HL-60 (cell line): ENCODE measurements at places on chromosomes 7 and 10.
A peak's percentile ranks its signal among the peaks of the same experiment; 100 is the strongest.

DNA sequence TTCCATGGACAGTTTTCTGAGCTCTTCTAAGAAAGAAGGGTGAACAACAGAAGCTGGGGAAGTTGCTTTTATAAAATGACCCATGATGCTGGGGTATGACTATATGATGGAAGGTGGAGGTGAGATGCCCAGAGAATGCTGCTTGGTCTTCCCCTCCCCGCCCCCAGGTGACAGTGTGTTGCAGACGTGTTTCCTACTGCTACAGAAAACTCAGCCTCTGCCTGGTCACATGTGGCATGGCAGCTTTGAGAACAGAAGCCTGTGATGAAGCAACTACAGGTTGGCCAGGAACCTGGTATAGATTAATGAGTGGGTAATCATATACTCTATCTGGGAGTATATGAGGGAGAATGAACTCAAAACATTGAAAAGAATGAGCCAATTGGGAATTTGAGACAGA lies 67.1 kb downstream of the MTURN start:
- DNase-seq, result no peak

- no peak for DNase-seq
Observed at GRCh38 chr10:102299873-102300272, 54.5 kb downstream of the GBF1 start.

DNA sequence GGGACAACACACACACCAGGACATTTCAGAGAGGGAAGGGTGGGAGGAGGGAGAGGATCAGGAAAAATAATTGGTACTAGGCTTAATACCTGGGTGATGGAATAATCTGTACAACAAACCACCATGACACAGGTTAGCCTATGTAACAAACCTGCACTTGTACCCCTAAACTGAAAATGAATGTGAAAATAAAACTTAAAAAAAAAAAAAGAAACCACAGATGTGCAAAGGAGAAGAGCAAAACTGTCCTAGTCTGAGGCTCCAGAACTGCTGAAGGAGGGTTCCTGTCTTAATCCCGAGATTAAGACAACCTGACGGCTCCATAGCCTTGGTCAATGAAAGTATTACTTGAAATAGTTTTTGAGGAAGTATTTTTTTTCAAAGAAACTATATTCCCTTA lies 423.0 kb downstream of the NEBL start:
- DNase-seq, result no peak

DNA sequence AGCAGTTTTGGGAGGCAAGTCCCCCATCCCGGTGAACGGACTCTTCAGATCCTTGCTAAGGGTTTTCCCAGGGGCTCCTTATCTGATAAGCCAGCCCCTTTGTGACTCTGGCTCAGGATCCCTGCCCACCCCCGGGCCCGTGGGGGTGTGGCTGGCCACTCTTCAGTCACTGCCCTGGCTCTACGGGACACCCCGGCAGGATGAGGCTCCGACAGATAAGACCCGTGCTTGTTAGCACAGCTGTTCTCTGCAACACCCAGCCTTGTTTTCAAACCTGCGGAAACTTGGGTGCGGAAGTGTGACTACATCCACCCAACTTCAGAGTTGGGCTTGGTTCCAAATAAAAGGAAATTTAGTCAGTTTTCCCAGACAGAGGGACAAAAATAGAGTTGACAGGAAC lies 66.7 kb upstream of the PODXL start:
- no peak for DNase-seq

GRCh38 chr10:124870854-124871425 lies 69.3 kb downstream of the ABRAXAS2 start:
- DNase-seq, result no peak

DNA sequence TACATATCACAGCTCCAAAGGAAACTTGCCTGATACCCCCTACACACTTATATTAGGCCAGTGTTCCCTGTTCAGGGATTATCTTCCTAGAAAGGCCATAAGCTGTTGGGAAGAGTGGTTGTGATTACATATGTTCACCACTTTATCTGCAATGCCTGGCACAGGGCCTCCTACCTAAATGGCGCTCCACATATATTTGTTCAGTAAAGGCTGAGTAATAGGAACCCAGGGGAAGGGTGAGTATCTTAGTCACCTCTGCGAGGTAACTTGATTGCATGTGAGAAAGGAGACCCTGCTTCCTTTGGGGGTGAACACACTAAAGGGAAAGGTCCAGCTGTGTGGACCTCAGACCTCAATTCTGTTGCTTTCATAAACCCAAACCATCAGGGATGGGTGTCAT lies 896.0 kb downstream of the LRMDA start:
- no peak for DNase-seq

GRCh38 chr10:97740613-97741012 lies 3.7 kb downstream of the ZFYVE27 start:
- DNase-seq, result no peak

DNA sequence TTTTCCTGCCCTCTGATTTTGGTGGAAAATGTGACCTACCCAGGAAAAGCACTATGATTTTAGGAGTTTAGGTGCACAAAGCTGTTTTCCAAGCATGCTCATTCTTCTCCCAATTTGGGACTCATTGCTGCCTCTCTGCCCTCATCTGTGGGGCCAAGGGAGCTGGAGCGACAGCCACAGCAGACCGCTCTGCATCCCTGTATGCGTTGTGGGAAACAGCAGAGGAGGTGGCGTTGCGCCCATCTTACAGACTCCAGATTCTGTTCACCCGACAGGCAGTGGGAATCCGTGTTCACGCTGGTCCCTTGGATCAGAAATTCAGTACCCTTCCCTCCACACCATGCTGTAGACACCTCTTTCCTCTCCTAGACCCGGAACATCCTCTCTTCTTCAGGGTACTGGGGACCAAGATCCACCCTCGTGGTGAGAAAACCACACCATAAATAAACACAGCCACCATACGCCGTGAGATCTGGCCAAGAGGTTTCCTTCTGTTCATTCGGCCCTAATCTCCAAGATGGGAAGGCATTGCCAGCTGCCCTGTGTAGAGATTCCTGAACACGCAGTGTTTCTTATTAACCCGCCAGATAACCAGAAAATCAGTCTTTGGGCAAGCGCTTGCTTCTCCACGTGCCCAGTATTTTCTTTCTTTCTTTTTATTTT lies 87.9 kb downstream of the CUX1 start:
- DNase-seq, result no peak

DNA sequence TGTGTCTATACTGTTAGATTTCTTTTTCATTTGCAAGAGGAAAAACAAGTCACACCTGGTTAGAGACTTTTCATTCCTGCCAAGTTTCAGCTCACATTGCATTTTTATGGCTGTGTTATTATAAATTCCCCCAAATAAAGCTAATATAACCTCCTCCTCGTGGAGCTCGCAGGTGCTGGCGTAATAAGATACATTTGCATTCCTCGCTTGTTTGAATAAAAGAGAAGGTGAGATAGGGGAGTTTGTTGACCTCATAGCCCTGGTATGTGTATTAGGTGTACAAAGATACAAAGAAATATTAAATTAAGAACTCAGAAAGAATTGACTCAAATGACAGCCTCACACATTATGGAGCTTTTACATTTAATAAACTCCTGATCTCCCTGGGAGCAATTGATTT lies 257.7 kb upstream of the SP8 start:
- no peak for DNase-seq

DNA sequence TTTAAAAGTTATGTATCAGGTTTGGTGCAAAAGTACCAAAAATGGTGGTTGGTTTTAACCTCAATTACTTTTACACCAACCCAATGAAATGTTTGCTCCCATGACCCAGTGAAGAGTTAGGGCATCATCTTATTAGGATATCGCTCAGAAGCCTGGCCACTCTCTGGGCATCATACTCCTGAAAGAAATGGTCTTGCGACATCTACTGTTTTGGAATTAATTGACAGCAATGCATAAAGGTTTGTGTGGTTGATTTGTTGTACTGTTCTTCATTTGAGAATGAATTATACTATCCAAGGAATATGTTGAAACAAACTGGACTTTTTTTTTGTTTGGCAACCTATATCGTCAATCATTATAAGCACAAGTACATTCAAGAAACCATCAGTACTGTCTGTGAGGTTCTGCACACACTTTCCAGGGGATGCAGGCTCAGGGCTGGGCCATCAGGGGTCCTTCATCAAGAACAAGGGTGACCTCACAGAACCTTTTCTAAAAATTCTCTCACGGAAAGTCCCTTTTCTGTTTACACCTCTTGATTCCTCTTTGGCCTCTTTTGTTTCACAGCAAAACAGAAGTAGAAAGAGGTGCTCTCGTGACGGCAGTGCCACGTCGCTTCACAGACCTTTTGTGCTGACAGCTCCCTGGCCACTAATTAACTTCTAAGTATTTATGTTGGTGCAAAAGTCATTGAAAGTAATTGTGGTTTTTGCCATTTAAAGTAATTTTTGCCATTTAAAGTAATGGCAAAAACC lies 117.2 kb upstream of the KLF6 start:
- no peak for DNase-seq

GRCh38 chr10:132048294-132048667 lies 17.5 kb upstream of the JAKMIP3 start:
- no peak for DNase-seq

GRCh38 chr10:93977442-93977841 lies 16.3 kb upstream of the PLCE1 start:
- no peak for DNase-seq

GRCh38 chr7:16404636-16405035 lies 16.7 kb downstream of the CRPPA start:
- no peak for DNase-seq

- DNase-seq, result no peak
Observed at GRCh38 chr10:71796749-71797405, 23.6 kb upstream of the VSIR start.

DNA sequence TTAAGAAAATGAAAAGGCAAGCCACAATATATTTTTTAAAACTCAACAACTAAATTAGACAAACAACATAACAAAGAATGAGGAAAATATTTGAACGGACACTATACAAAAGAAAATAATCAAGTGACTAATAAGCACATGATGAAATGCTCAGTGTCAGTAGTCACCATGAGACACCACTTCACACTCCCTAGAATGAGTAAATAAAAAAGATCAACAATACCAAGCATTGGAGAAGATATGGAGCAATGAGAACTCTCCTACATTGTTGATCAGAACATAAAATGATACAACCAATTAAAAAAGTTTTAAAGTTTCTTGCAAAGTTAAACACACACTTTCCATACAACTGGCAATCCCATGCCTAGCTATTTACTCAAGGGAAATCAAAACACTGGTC lies 222.2 kb downstream of the C7orf25 start:
- no peak for DNase-seq

GRCh38 chr10:110784198-110784597 lies 87.5 kb upstream of the PDCD4 start:
- DNase-seq, result no peak

- no peak for DNase-seq
Observed at GRCh38 chr7:68438016-68438415, 1160.3 kb upstream of the AUTS2 start.

DNA sequence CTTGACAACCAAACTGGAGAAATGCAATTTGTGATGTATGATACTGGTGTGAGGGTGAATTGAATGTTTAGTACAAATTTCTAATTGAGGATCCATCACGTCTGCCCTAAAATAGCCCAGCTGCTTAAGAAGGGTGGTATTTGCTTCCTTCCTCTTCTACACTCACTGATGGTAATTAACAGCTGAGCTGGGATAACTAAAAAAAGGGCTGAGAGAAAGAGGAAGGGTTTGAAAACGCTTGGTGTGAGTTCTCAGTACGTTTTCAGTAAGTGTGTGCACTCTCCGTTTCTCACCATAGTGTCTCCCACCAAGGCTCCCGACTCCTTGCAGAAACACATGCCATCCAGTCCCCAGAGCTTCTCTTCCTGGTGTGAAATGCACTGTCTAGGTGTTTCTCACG lies 54.3 kb downstream of the MAP3K8 start:
- peak; percentile 58 for DNase-seq

DNA sequence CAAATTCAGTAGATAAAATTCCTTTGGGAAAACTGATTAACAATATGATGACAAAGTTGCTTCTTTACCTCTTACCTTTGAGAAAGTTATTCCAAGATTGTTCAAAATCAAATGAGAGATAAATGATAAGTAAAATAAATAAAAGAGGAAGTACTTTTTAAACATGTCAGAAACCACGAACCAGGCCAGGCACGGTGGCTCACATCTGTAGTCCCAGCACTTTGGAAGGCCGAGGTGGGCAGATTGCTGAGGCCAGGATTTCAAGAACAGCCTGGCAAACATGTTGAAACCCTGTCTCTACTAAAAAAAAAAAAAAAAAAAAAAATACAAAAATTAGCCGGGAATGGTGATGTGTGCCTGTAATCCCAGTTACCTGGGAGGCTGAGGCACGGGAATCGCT lies 296.6 kb downstream of the HGF start:
- no peak for DNase-seq

GRCh38 chr7:138138244-138138643 lies 62.0 kb downstream of the AKR1D1 start:
- no peak for DNase-seq

DNA sequence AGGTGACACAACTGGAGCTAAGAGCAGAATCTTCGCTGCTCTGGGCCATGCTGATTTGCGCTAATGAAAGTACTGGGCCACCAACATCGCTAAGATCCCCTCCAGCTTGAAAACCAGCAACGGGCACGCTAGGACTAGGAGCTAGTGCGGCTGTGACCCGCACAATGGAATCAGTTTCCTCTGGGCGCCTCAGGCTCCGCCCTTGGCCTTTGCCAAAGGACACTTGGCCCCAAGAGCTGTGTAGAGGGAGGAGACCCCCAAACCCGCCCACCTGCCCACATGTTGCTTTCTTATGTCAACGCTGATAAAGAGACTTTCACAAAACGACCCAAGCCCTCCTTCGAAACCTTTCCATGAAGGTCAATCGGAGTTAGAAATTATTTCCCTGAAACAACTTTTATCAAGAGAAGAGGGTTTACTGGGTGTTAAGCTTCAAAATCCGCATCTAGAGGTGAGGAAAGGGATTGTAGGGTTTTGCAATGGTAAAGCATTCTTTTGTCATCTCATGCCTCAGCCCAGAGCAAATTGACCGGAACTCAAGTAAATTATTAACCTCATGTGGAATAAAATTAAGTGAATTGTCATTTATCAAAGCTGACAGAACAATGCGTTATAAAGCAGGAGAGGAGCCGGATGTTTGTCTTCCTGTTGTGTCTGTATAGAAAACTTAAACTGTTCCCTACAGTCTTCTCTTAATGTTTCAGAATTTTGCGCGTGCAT lies 9.4 kb downstream of the ABCB5 start:
- DNase-seq, result no peak

DNA sequence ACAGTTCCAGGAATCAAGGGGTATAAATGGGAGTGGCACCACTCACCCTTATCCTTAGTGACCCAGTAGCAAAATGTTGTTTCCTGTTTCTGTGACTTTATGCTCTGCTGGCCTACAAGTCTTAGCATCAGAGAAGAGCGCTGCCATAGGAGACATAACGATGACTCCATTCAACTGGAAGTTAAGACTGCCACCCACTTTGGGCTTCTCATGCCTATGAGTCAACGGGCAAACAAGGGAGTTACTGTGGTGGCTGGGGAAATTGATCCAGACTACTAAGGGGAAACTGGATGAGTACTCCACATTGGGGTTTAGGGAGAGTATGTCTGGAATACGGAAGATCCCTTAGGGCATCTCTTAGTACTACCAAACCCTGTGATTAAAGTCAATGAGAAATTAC lies 40.6 kb upstream of the PIK3CG start:
- no peak for DNase-seq

GRCh38 chr10:131629026-131629770 lies 271.6 kb upstream of the PPP2R2D start:
- no peak for DNase-seq
